ENCODE measurements at places on chromosomes 13 and 19. TPM values are rescaled to one million over a fixed set of nuclear protein-coding genes. Genes with fewer than 3 reads are reported as not detected.

- no peak for DNase-seq
Measured at GRCh38 chr19:17560205-17560595, 4.8 kb downstream of the COLGALT1 start.

DNA sequence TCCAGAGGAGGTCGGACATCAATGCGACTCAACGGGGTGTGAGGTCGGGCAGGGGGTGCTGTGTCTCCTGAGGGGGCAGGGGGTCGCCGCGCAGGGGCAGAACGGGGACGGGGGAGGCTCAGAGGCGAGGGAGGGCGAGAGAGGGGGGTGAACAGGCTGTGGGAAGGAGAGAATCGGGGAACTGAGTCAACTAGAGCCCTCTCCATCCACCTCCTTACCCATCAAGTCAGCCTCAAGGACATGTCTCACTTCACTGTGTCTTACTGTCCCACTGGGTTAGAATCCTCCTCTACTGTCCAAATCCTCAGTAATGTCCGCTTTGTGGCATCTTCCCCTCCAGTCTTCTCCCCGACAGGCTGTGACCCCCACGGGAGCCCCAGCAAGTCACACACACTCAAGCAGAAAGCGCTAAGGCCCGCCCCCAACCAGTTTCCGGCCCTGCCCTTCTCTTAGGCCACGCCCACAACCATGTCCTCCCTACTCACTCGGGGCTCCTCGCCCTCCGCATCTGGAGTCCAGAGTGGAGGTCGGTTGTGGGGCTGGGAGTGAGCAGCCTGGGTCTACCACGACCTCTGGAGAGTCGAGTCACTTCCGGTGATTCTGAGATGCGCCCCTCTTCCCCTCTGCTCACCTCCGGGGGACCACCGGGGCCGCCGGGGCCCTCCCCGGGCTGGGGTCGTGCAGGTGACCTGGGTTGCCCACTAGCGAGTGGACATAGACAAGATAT, 9.3 kb downstream of the PLEKHA4 start:
- DNase-seq, result no peak

GRCh38 chr13:106143392-106143791, 392.1 kb downstream of the EFNB2 start:
- no peak for DNase-seq

DNA sequence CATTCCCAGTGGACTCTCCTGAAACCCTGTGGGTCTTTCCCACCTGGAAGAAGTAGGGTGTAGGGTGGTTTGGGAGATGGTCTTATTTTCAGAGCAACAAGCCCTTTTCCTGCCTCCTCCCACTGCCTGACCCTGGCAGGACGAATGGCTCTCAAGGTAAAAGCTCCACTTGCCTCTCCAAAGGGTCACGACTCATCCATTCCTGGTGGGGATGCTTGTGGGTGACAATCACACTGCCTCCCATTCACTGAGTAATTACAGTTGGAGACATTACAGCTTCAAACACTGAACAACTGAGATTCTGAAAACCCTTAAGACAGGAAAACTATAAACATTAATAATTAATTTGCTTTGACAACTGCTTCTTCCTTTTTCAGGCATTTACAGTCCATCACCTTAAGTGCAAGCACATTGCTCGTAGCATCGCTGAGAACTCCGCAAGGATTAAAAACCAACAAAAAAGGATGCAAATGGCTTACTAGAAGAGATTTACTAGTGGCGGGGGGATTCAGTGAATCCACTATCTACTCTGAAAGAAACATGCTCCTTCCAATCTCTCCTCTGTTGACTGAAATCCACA, 199.6 kb upstream of the IRS2 start:
- DNase-seq, result no peak

DNA sequence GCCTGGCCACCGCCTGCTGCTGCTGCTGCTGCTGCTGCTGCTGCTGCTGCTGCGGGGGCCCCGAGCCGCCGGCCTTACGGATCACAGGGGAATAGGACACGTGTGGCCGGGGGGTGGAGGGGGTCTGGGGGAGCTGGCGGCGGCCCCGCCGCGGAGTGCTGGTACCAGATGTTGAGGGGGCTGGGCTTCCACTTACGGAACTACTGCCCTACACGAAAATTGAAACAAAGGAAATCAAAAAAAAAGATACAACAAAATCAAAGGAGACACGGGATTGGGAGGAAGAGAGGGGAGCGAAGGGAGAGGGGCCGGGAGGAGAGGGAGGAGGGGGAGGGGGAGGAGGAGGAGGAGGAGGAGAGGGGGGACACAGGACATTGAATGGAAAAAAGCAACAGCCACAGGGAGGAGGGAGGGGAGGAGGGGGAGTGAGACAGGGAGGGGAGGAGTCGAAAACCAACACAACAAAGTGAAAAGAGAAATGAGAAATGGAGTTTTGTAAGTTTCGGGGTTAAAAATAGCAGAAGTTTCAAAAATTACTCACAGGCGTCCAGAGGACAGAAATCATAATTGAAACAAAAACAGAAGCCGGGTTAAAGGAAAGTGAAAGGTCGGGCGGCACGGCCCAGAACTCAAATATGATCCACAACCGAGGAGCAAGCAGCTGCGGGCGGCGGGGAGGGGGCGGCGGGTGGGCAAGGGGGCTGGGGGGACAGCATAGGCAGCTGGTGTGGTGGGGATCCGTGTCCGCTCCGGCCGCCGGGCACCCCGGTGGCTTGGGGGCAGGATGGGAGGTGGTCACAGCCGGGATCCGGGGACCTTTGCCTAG, 57.8 kb downstream of the IER2 start:
- DNase-seq, result no peak

- no peak for DNase-seq
Measured at GRCh38 chr19:6030214-6030507, 52.2 kb upstream of the RANBP3 start.

- no peak for DNase-seq
Measured at GRCh38 chr19:3837332-3837731, 31.5 kb downstream of the ZFR2 start.

DNA sequence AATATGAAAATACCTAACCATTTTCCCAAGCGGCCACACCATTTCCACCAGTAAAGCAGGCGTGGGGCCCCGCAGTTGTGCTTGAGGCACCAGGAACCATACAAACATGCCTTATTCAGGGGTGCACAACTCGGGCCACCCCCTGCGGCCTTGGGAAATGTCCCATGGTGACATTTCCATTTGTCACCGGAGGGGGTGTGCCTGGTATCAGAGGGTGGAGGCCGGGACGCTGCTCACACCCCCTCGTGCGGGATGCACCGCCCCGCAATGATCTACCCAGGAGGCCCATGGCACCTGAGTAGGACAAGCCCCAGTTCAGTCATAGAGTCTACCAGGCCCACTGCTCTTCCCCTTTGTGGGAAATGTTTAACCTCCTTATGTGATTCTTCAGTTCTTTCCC, 218.8 kb downstream of the TEX29 start:
- no peak for DNase-seq

DNA sequence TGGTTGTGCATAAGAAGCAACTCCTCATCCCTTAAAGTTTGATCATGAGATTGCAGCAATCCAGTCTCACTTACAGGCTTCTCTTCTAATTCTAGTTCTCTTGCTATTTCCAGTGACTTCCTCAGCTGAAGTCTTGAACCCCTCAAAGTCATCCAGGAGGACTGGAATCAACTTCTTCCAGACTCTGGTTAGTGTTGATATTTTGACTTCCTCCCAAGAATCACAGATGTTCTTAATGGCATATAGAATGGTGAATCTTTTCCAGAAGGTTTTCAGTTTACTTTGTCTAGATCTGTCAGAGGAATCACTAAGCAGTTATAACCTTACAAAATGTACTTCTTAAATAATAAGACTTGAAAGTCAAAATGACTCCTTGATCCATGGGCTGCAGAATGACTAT, 81.3 kb upstream of the UBL3 start:
- no peak for DNase-seq

Gene DCLK1
- 11.9 TPM for total RNA-seq

DNA sequence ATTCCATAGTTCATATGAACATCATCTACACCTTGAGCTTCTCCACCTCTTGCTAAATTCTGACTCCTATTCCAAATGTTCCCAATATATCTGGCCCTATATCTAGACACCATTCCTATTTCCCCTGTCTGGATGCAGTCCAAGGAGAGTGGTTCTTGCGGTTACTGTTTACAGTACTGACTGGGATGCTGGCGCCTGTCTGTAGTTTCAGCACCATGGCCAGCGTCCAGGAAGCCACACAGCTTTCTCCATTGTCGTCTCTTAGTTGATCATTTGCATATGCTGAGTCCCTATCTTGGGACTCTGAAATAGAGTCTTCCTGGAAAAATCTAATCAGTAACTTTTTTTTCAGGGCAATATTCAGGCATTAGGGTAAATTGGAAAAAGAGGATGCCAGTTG, 14.9 kb downstream of the LAIR2 start:
- peak; percentile 29 for DNase-seq

DNA sequence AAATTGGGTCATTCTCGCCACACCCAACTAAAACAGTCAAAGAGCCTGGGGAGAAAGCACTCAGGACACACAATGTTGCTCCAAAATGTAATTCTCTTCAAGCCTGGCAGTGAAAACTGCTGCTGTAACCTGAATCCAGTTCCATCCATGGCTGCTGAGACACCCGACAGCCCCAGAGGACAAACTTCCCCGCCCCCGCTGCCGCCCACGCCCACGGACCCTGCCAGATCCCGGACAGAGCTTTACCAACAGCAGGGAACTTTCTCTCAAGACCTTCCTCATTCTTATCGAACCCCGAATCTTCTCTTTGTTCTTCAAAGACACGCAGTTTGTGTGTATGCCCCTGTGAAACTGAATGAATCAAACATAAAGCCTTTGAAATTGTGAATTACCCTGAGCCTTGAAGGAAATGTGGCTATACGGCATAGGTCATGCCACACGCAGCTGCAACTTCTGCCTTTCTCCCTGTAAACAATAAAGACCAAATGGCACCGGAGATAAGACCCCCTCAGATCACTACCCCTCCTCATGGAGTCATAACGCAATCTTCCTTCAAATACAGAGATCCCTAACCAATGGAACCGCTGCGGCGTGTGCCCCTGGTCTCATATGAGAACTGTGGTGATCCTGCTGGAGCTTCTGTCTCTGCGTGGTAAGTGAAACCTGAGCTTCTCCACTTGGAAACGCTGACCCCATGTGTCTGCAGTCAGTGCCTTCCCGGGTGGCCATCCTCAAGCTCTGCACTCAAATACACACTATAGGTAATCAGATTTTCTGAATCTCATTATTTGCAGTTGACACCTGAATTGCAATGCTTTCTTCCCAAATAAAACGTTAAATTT, 4.8 kb upstream of the LAMP1 start:
- no peak for DNase-seq

GRCh38 chr13:76632401-76633044, 253.7 kb downstream of the KCTD12 start:
- DNase-seq, result no peak

- DNase-seq, result no peak
Measured at GRCh38 chr19:13530720-13531119, 24.4 kb upstream of the CACNA1A start.

DNA sequence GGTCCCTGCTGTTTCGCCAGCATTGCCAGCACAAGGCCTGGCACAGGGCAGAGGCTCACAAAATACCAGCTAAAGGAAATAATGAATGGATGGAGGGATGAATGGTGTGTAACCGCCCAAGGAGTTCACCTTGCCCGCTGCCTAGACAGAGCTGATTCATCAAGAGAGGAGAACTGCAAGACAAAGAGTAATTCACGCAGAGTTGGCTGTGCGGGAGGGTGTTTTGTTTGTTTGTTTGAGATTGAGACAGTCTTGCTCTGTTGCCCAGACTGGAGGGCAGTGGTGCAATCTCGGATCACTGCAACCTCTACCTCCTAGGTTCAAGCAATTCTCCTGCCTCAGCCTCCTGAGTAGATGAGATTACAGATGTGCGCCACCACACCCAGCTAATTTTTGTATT, 3.0 kb downstream of the OPA3 start:
- no peak for DNase-seq

Gene PRR22
- 1.4 TPM for total RNA-seq

Gene SIGLEC8
- total RNA-seq, result 0.49 TPM

Gene SMAD9
- 83.0 TPM for total RNA-seq

- DNase-seq, result peak; percentile 96
Measured at GRCh38 chr19:50501568-50502475, 9.2 kb downstream of the JOSD2 start.

DNA sequence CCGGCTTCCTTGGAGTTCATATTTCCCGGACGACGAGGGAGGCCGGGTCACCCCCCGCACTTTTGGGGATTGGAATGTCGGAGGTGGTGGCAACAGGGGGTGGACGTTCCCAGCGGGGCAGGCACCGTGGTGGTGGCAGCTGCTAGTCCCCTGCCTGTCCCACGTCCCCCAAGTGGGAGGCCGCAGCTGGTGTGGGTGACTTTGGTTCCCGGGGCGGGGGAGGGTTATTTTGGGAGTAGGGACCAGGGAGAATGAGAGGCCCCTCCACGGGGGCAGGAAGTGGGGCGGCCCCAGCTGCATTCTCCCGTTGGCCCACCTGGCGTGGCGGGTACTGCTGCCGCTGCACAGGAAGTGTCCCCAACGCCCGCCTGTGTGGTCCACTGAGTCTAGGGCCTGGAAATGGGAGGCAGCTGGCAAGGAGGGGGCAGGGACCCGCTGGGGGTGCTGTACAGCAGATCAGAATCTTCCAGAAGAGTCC, 11.1 kb upstream of the PLIN3 start:
- DNase-seq, result no peak

DNA sequence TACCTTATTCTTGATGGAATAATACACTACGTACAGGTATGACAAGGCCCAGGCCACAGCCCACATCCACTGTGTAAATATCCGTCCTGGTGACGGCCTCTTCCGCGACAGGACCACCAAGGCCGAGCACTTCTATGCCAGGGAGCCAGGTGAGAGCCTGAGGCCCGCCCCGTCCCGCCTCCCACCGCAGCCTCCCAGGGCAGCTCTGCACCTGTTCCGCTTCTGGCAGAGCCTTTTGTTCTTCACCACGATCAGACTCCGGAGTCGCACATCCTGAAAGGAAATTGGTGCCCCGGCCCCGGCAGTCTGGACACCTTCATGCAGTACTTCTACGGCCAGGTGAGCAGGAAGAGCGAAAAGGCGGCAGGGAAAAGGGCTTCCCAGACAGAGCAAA, 10.6 kb upstream of the ZNF358 start:
- DNase-seq, result no peak

GRCh38 chr13:65789815-65790214, 1440.3 kb downstream of the PCDH9 start:
- DNase-seq, result no peak

Gene PNPLA6
- 53.2 TPM for total RNA-seq

DNA sequence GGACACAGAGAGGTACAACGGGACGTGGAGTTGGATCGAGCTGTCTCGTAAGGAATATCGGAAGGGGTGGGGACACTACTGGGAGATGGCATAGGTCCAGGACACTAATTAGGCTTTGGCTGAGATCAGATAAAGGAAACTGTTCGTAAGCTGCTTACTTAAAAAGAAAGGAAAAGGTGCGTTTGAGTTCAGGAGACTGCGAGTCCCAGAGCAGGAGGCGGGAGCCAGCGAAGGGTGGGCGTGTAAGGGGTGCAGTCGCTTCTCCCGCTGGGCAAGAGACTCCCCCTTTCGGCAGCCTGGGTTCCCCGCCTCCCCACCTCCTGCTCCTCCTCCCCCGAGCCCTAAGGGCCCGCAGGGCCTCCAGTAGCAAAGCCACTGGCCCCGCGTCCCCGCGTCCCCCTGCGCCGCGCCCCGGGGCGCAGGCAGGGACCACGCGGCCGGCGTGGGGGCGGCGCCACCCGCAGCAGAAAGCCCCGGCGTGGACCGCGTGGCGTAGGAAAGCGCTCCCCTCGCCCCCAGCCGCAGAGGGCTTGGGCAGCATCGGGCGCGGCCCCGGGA, 547 bp downstream of the ABCC4 start:
- DNase-seq, result peak; percentile 49

Measured in thyroid gland (tissue), 4 donors.